ENCODE measurements at places on chromosomes 16 and 17.

- DNase-seq: no peak
Measured at GRCh38 chr16:87138316-87138715, 178.9 kb downstream of the C16orf95 start.

DNA sequence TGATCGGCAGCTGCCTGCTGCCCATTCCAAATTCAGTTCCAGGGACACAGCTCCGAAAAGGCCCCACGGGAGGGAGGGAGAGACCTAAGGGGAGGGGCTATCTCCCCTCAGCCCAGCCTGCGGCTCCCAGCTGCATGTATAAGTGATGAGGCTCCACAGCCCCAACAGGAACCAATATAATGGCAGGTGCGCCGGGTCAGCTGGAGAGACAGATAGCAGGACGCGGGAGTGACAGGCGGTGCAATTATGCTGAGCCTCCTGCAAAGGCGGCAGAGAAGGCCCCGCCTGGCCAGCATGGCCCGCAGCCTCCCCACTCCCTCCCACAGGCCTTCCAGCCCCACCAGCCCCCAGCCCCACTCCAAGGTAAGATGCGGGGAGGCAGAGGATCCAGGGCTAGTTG, 8.1 kb upstream of the C1QL1 start:
- no peak for DNase-seq

GRCh38 chr17:29214215-29215146, 32.2 kb upstream of the CRYBA1 start:
- no peak for DNase-seq

GRCh38 chr16:58418601-58419000, 26.3 kb downstream of the GINS3 start:
- DNase-seq: no peak

DNA sequence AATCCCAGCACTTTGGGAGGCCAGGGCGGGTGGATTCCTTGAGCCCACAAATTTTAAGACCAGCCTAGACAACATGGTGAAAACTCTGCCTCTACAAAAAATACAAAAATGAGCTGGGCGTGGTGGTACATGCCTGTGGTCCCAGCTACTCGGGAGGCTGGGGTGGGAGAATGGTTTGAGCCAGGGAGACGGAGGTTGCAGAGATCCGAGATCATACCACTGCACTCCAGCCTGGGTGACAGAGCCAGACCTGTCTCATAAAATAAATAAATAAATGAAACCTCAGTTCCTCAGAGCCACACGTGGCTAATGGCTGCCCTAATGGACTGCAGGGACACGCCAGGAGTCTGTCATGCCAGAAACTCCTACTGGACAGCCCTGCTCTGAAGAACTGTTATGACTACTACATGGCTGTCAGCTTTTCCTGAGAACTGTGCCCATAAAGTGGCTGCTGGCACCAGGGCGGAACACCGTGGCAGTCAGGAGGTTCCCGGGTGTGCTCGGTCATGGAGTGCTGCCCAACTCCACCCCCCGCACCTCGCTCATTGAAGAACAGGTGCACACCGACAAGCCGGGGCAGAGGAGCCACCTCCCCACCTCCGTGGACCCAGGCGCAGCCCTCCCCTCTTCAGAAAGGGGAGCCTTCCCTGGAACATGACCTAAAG, 4.3 kb downstream of the TMEM11 start:
- no peak for DNase-seq

GRCh38 chr16:515175-515938, 12.2 kb upstream of the CAPN15 start:
- DNase-seq: no peak

All from NCI-H1436 (cell line).